ENCODE measurements at places on chromosomes 12 and 14. TPM values are rescaled to one million over a fixed set of nuclear protein-coding genes. Genes with fewer than 3 reads are reported as not detected.

The CBLN3 gene
- 6.1 TPM for total RNA-seq

The CPM gene
- total RNA-seq, result 3.1 TPM

The GLS2 gene
- total RNA-seq, result 12.2 TPM

The ERBB3 gene
- total RNA-seq, result 5.9 TPM

The KRT86 gene
- not detected for total RNA-seq

All from CD4-positive, alpha-beta memory T cell (primary cell).